Mammary epithelial cell (primary cell): ENCODE measurements at places on chromosomes 7 and 10. TPM values are rescaled to one million over a fixed set of nuclear protein-coding genes. Genes with fewer than 3 reads are reported as not detected.

Gene ITIH5
- total RNA-seq: 2.2 TPM

Gene HOXA10
- 4.2 TPM for total RNA-seq

Gene SPDYE1
- under 0.01 TPM for total RNA-seq

Gene HPSE2
- total RNA-seq: not detected in 2 replicates

Gene SLC13A1
- total RNA-seq: not detected in 2 replicates

Gene LEP
- total RNA-seq: not detected in 2 replicates

Gene NPC1L1
- not detected for total RNA-seq

Gene C7orf57
- 0.67 TPM for total RNA-seq

Gene ACTL6B
- not detected in 2 replicates for total RNA-seq

Gene KBTBD2
- total RNA-seq: 23.1 and 26.0 TPM in 2 replicates

Gene CDK13
- 70.7 TPM for total RNA-seq

Gene SAP25
- total RNA-seq: not detected

Gene LRRC4
- total RNA-seq: 0.07 TPM in 1 of 2 replicates, not detected in the other

Gene LRRC17
- total RNA-seq: 0.43 and 0.47 TPM in 2 replicates

Gene EPHA1
- 8.1 and 15.2 TPM in 2 replicates for total RNA-seq

Gene NPS
- total RNA-seq: not detected

Gene SNX10
- total RNA-seq: 6.0 TPM

Gene TUBAL3
- total RNA-seq: 0.17 TPM

Gene IKZF1
- not detected in 2 replicates for total RNA-seq

Gene ZNF239
- total RNA-seq: 1.3 TPM in 2 replicates

Gene CALN1
- total RNA-seq: not detected

Gene GPR85
- 2.2 TPM for total RNA-seq

Gene TMED4
- total RNA-seq: 48.2 and 57.9 TPM in 2 replicates

Gene TM9SF3
- 129 and 132 TPM in 2 replicates for total RNA-seq

Gene FLNC
- total RNA-seq: 1.8 TPM
